ENCODE measurements at places on chromosomes 1 and 21.
A peak's percentile ranks its signal among the peaks of the same experiment; 100 is the strongest.

DNA sequence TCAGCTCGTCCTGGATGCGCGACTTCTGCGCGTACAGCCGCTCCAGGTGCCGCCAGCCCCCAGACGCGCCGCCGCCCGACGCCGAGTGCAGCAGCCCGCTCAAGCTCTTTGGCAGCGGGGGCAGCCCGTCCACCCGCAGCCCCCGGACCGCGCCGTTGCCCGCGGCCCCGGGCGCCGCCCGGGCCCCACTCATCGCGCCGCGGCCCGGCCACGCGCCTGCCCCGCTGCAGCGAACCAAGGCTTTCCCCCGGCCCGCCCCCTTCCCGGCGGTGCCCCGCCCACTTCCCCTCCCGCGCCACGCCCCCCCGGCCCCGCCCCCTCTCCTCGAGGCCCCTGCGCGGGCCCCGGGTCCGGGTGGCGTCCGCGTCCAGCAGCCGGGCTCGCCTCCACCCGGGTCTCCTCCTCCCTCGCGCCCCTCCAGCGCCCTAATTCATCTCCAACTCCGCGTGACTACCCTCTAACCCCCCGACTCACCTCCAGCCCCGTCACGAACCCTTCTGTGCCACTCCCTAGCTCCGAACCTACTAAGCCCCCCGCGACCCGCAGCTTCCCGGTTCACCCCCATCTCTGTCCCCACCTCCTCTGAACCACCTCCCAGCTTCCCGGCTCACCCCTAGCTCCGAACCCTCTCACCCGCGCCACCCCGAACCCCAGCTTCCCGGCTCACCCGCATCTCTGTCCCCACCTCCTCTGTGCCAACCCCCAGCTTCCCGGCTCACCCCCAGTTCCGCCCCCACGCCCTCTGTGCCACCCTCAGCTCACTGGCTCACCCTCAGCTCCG lies at the start of gene FAM89A:
TSS of gene FAM89A (minus strand) at position 236 of the 781 bp plus-strand sequence. CDS start at position 193, 43 bp downstream.
- DNase-seq: peak; percentile 90

GRCh38 chr1:203116091-203116820 lies 11.3 kb upstream of the ADORA1 start:
- DNase-seq: no peak

- no peak for DNase-seq
Measured at GRCh38 chr1:93549811-93550210, 101.9 kb downstream of the FNBP1L start.

- no peak for DNase-seq
Measured at GRCh38 chr1:94940738-94941137, 13.8 kb upstream of the CNN3 start.

GRCh38 chr1:8155528-8156186 lies 129.5 kb upstream of the ERRFI1 start:
- DNase-seq: no peak

- DNase-seq: no peak
Measured at GRCh38 chr1:23394181-23394580, 24.5 kb upstream of the ZNF436 start.

- DNase-seq: no peak
Measured at GRCh38 chr1:156795787-156796186, 20.9 kb downstream of the SH2D2A start.

GRCh38 chr1:234853906-234854644 lies 244.1 kb upstream of the IRF2BP2 start:
- no peak for DNase-seq

GRCh38 chr1:201742476-201742875 lies 86.5 kb upstream of the IPO9 start:
- no peak for DNase-seq

DNA sequence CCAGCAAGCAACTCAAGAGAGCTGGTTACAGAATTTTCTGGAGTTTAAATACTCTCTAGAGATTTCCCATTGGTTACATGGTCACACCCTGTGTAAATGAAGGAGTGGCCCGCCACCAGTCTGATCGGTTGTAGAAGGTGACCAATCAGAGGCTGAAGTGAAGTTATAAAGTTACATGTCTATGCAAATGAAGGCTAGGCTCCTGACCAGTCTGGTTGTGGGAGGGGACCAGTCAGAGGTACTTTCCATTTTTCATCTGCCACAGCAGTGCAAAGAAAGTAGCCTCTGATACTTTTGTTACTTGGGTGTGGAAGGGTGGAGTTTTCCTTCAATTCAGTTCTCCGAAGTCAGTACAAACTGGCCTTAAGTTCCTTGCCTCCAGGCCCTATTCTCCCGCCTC lies 273.7 kb downstream of the BARHL2 start:
- DNase-seq: no peak

DNA sequence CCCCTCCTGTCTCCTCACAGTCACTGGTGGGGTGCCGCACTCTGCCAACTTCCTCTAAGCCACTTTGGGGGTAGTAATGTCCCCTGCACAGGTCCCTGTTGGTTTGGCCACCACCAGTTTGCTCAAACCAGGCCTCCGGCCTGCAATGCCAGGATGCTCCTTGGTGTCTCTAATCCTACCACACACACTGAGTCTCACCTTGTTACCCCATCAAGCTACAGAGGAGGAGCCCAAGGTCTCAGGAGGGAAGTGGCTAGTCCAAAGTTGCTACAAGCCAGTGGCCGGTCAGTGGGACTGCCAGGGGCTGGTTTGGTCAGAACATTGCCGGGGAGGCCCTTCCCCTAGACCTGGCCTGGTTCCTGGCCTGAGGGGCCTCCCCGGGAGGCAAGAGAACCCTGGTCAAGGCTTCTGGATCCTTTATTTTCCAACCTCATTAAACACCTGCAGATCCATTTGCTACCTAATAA lies 21.5 kb upstream of the LRP8 start:
- DNase-seq: peak; percentile 44

- no peak for DNase-seq
Measured at GRCh38 chr1:22048351-22049192, 3.9 kb upstream of the CDC42 start.

- no peak for DNase-seq
Measured at GRCh38 chr1:107533436-107533835, 392.6 kb downstream of the NTNG1 start.

GRCh38 chr1:159959451-159959850 lies 5.4 kb upstream of the SLAMF9 start:
- no peak for DNase-seq

DNA sequence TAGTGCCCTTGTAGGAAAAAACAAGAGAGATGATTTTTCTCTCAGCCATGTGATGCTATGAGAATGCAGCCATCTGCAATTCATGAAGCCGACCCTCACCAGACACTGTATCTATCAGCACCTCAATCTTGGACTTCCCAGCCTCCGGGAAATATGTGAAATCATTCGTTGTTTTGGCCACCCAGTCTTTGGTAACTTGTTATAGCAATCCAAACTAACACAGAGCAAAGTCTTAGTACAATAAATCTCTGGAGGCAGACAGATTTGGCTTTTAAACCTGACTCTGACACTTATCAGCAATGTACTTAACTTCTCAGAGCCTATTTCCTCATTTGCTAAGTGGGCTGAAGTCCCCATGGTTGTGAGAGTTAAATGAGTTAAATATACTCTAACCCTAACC lies 5.1 kb upstream of the MED18 start:
- DNase-seq: no peak

GRCh38 chr1:221667504-221667903 lies 74.4 kb downstream of the DUSP10 start:
- no peak for DNase-seq

- no peak for DNase-seq
Measured at GRCh38 chr1:55993646-55994318, 585.6 kb downstream of the PLPP3 start.

DNA sequence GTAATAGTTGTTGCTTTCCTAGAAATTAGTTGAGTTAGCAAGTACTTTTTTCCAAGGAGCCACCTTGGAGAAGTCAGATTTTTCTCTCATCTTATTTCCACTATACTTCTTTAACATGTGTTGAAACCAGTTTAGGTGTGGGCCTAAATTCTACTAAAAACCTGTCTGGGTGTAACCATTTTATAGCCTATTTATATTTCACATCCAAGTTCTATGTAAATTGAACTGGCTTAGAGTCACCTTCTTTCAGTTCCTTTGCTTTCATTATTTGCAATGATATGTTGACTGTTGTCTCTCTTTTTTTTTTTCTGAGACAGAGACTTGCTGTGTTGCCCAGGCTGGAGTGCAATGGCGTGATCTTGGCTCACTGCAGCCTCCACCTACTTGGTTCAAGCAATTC lies 195.6 kb downstream of the CLEC20A start:
- DNase-seq: no peak

DNA sequence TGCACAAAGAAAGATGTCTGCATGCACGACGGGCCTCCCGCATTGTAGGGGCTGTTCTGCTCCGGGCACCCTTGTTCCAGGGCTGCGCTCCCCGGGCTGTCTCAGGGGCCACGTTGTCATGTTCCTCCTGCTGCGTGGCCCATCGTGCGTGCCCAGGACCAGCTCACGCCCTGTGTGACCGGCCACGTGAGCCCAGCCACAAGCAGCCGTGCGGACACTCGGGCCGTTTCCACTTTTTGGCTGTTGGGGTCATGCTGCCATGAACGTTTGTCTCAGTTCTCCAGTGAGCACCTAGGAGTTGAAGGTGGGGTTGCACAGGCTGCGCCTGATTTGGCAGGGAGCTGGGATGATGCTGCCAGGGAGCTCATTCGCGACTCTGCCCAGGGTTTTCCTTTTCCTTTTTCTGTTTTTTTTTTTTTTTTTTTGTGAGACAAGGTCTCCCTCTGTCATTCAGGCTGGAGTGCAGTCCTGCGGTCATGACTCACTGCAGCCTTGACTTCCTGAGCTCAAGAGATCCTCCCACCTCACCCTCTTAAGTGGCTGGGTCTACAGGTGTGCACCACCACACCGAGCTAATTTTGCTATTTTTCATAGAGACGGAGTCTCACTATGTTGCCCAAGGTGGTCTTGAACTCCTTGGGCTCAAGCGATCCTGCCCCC lies 17.4 kb downstream of the PDXK start:
- DNase-seq: no peak

DNA sequence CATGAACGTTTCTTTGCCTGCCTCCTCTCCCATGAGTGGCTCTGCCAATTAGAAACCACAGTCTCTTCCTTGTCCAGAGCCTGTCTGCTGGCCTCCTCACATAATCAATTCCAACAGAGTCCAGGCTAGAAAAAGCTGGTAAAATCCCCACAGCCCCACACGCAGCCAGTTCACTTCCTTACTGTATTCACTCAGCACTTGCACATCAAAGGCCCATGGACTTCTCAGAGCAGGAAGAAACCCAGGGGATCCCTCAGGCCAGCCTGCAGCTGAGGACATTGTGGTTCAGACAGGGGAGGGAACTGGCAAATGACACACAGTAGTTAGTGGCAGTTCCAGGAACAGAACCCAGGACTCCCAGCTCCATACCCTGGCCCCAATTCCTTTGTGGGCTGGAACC lies 171.6 kb upstream of the EDN2 start:
- no peak for DNase-seq

- no peak for DNase-seq
Measured at GRCh38 chr1:232751393-232752140, 53.6 kb upstream of the MAP10 start.

GRCh38 chr1:12565094-12565965 lies 52.7 kb downstream of the DHRS3 start:
- no peak for DNase-seq

- no peak for DNase-seq
Measured at GRCh38 chr1:57464756-57465155, 40.9 kb upstream of the DAB1 start.

GRCh38 chr1:212967801-212968200 lies 17.5 kb downstream of the VASH2 start:
- DNase-seq: no peak

DNA sequence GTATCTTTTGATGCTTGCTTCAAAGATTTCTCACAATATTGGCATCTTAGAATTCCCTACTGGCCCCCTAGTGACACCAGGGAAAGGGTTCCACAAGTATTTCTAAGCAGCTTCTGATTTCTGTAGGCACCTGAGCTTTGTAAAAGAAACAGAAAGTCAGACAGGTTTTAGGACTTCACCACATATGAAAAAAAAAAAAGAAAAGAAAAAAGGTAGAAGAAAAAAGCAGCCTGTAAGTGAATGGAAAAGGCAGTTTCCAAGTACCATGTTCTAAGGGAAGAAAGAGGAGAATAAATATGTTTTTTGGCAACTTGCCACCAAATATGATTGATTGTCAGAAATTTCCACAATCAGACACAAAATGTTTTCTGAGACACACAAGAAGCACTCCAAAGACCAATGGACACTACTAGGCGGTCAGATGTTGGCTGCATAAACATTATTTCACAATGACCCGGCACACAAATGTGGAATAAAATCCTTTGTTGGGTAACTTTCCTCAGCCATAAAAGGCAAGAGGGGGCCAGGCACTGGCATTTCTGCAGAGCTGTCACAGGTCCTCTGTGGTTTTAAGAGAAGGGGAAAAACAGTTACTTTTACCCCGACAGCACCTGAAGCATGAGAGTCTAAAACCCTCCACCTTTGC lies 12.7 kb upstream of the CPLANE2 start:
- no peak for DNase-seq

GRCh38 chr1:41844255-41844654 lies 74.5 kb downstream of the HIVEP3 start:
- no peak for DNase-seq

DNA sequence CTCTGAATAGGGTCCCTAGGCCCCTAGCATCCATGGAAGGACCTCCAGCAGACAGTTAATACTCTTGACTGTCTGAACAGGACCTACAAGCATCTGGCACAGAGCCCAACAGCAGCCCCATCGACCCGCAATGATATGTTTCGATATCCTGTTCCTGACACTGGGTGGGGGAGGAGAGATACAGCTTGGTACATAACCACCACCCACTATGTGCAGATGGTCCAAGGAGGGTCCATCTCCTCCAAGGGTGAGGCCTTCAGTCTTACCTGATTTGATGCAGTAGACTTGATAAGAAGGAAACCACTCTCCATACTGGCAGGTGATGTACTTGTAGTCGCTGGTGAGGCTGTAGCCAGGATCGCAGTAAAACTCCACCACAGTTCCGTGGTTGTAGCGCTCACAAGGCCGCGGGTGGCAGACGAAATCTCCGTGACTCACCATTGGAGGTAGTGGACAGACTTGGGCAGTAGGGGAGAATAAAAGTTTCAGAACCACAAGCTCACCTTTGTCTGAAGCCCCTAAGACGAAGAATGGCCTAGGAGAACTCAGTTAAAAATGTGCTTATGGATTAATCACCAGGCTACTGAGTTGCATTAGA lies 86.0 kb upstream of the TLR5 start:
- DNase-seq: no peak

GRCh38 chr1:111214074-111214801 lies 13.3 kb upstream of the CHI3L2 start:
- DNase-seq: no peak

- no peak for DNase-seq
Measured at GRCh38 chr1:52767596-52768280, 41.5 kb downstream of the ZYG11B start.

GRCh38 chr1:211828584-211829342 lies 1.8 kb downstream of the LPGAT1 start:
- no peak for DNase-seq
